ENCODE measurements at places on chromosomes 1 and 21.

GRCh38 chr1:243742819-243743218, 107.2 kb downstream of the AKT3 start:
- peak; percentile 83 for DNase-seq

- no peak for DNase-seq
These were observed 100.4 kb downstream of the PSMG1 start for GRCh38 chr21:39082656-39083376.

GRCh38 chr1:4124631-4125145, 224.6 kb upstream of the C1orf174 start:
- DNase-seq: no peak

DNA sequence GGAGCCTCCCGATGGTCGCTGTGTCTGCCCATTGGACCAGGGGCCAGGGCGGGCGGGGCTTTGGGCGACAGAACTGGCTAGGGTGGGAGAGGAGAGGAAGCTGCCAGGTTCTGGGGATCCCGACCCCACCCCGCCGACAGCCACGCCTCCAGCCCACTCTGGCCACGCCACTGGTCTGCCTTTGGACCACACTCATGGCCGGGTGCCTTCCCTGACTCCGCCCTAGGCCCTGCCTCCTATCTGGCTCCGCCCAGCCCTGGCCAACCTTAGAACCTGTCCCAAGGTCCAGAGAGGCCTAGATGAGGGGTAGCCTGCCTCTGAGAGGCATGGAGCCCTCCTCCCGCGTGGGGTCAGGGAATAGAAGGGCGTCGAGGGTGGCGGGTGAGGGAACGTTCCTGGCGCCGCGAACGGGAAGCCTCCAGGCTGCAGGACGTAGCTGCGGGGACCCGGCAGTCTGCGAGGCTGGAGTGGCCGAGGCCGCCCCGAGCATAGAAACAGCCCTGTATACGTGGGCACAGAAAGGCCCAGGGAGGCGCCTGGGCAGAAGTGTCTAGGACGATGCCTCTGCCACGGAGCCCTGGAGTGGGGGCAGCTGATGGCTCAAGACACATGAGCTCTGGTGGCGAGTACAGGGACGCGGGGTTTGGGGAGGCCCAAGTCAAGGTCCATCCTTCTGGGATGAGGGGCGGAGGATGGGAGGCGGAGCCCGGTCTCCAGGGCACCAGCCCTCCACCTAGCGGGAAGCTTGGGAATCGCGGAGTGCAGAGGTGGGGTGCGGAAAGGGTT, 11.5 kb upstream of the COL16A1 start:
- peak; percentile 82 for DNase-seq

GRCh38 chr1:59444520-59444919, 147.6 kb downstream of the FGGY start:
- DNase-seq: no peak

GRCh38 chr1:95957748-95958147, 723.7 kb downstream of the RWDD3 start:
- DNase-seq: no peak

- DNase-seq: no peak
These were observed 76.0 kb downstream of the GLIS1 start for GRCh38 chr1:53662951-53663350.

DNA sequence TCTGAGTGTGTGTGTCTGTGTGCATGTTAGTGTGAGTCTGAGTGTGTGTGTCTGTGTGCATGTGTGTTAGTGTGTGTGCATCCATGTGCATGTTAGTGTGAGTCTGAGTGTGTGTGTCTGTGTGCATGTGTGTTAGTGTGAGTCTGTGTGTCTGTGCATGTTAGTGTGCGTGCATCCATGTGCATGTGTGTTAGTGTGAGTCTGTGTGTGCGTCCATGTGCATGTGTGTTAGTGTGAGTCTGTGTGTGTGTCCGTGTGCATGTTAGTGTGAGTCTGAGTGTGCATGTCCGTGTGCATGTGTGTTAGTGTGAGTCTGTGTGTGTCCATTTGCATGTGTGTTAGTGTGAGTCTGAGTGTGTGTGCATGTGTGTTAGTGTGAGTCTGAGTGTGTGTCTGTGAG, 76.6 kb upstream of the ACTRT2 start:
- no peak for DNase-seq

DNA sequence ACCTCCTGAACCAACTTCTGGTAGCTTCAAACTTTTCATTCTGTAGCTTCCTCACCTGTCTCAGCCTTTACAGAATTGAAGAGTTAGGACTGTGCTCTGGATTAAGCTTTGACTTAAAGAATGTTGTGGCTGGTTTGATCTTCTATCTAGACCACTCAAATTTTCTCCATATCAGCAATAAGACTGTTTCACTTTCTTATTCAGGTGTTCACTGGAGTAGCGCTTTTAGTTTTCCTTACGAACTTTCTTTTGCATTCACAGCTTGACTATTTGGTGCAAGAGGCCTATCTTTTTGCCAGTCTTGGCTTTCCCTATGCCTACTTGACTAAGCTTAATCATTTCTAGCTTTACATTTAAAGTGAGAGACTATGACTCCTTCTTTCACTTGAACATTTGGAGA, 31.5 kb downstream of the FGGY start:
- DNase-seq: no peak

DNA sequence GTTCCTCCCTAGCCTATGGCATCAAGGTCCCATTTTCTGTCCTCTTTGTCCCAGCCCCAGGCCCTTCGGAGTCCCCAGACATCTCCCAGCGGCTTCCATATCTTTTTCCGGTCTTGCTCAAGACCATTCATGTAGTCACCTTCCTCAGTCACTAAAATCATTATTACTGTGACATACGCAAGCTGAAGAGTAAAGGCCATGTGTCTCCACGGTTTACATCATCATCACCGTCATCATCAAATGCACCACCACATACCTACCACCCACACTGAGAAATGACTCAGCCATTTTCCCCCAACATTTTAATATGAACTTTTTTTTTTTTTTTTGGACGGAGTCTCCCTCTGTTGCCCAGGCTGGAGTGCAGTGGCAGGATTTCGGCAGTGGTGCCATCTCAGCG, 43.4 kb downstream of the FHAD1 start:
- no peak for DNase-seq

GRCh38 chr1:94398356-94398755, 19.8 kb upstream of the ABCD3 start:
- no peak for DNase-seq

DNA sequence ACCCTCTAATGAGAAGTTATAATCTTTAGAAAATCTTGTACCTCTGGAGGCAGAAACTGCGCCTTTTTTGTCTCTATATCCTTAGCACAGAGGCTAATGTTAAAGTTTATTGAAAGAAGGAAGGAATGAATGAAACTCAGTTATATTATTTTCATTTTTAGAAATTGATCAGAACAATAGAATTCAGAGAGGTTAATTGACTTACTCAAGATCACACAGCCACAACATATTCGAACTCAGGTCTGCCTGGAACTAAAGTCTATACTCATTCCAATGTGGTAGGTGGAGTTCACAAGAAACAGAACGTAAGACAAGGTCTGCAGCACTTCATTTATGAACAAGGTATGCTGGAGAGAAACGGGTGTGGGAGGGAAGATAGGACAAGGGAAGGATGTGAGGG, 23.0 kb upstream of the ITPKB start:
- DNase-seq: no peak

- peak; percentile 99 for DNase-seq
These were observed 228.2 kb upstream of the USP24 start for GRCh38 chr1:55443175-55443915.

DNA sequence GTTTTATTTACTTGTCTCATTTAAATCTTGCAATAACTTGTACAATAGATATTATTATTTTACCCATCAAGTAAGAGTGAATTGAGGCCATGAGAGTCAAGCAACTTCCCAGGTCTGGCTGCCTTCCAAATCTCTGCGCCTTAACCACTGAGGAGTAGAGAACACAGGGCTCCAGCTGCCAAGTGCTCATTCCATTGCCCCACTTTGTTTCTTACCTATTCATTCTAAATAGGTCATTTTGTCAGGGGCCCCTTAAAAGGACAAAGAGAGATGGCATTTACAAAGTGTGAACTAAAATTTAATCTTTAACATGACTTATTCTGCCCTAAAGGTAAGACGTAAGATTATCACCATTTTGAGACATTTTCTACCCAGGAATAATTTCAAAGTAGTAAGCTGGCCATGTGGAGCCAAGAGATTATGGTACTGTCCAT, 3.5 kb downstream of the PPP1R15B start:
- DNase-seq: no peak

DNA sequence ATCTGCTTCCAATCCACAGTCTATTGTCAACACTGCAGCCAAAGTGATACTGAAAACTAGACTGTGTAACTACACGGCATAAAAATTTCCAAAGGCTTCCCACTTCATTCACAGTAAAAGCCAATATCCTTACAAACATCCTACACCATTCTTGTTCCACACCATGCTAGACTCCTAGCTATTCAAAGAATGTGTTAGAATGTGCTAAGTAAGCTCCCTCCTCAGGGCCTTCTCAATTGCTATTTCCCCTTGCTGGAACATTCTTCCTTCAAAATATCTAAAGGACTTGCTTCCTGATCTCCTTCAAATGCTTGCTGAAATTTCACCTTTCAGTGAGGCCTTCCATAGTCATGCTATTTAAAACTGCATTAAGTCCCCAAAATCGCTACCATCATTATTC, 228.1 kb downstream of the AKT3 start:
- no peak for DNase-seq

DNA sequence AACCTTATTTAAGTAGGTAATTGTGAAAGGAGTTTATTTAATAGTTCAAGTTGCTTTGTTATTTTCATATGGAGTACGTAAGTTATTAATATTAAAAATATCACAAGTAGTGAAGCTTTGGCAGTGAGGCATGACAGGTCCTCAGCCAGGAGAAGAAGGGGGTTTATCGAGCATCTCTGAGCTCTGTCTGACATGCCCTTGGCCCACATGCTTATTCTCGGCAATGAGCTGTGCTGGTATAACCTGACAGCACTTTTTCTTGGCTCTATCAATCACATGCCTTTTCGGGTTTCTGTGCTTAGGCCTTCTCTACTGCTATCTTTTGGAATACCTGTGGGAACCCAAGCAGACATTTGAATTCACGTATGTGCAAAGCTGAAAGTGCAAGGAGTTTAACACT, 84.8 kb downstream of the OLFM3 start:
- DNase-seq: no peak

DNA sequence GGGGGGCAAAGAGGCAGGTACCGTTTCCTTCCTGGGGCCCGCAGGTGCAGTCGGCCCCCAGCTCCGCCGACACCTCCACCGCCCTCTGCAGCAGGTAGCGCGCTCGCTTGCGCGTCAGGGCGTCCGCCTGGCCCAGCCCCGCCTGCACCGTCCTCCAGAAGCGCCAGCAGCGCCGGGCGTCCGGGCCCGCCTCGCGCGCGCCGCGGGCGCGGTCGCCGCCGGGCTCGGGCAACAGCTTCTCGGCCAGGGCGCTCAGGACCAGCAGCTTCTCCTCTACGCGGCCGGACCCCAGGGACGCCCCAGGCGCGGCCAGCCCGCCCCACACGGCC, 863 bp downstream of the TARBP1 start:
- DNase-seq: no peak

GRCh38 chr1:111801071-111801850, 45.6 kb downstream of the DDX20 start:
- DNase-seq: no peak

GRCh38 chr1:117537291-117537920, 68.4 kb upstream of the TENT5C start:
- DNase-seq: no peak

- DNase-seq: no peak
These were observed 74.6 kb downstream of the CD247 start for GRCh38 chr1:167443757-167444156.

- DNase-seq: no peak
These were observed 279.1 kb downstream of the PCP4 start for GRCh38 chr21:40146216-40146837.

DNA sequence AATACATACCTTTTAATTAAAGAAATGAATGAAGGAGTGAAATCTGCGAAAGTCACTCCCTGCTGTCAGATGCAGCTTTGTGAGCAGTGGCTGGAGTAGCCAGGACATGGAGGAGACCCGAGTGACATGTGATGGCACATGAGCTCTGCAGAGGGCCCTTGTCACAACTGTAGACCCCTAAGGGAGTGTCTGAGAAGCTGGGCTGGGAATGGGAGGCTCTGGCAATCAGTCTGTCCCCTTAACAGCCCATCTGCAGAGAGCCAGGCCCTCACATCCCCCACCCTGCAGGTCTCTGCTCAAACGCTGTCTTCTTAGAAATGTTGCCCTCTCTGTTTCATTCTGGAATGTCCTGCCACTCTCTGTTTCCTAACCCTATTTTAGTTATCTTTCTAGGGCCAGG, 124.3 kb downstream of the HMGB4 start:
- DNase-seq: no peak

- no peak for DNase-seq
These were observed 29.0 kb downstream of the ETS2 start for GRCh38 chr21:38834725-38835124.

DNA sequence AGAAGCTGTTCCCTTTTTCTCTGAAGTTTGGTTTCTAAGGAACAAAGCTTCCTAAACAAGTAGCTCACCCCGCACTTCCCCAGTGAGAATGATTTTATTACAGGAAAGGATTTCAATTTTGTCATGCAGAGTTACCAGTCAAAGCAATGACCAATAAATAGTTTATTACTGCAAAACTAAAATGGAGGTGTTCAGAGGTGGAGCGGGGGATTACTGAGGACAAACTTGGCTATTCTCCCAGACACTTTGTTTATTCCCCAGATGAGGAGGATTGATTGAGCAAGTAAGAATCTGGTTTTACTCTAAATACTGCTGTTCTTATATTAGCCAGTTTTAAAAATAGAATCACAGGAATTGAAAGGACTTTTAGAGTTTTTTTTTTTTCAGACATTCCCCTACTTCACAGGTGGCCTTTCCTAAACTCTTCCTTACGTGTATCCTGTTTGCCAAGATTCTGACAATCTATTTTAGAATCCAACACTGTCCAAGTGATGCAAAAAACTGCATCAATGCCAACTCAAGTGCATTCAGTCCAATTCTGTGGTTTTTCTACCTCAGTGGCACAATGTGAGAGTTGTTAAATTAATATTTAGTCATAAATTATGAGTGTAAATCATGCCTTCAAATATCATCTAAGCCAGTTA, 136.1 kb downstream of the TNFSF18 start:
- DNase-seq: no peak

- no peak for DNase-seq
These were observed 19.6 kb upstream of the TARBP1 start for GRCh38 chr1:234498448-234499118.

- peak; percentile 87 for DNase-seq
These were observed 27.5 kb upstream of the COL9A2 start for GRCh38 chr1:40344597-40344996.

DNA sequence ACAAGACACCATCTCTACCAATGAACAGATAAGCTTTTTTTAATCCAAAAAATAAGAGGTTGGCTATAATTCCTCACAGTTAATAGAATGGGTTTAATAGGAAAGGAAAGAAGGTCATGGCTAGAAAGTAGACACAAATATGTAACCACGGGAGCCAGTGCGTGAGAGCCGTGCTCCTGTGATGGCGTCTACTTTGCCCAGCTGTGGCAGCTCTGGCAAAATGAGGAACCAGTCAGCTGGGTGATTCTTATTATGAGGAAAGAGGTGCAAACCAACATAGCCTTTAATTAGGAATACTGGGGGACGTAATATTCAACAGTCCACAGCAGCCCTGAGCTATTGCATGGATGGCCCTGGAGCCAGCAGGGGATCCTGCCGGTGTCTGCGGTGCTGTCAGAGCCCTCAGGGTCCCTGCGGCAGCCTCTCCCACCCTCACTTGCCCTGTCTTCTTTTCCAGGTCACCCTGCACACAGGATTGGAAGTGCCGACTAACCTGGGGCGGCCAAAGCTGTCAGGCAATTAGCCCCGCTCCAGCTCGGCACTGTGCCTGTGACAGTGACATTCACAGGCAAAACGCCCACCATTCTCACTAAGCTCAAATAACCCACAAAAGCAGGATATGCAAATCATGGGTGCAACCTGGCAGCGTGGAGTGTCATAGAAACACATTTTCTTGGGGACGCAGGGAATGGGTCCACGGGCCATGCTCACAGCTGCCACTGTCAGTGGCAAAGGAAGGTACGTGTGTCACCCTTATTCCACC, 25.9 kb upstream of the GNPAT start:
- no peak for DNase-seq
